ENCODE measurements at places on chromosomes 2 and 18. TPM values are rescaled to one million over a fixed set of nuclear protein-coding genes. Genes with fewer than 3 reads are reported as not detected.

ARHGEF4 gene
- total RNA-seq = 13.3 TPM

- no peak for DNase-seq
Observed at GRCh38 chr2:32735348-32735747, 107.5 kb downstream of the TTC27 start.

SUCLG1 gene
- total RNA-seq = 36.9 TPM

CDH2 gene
- total RNA-seq = 53.8 TPM

- DNase-seq = no peak
Observed at GRCh38 chr18:23227726-23228070, 92.4 kb downstream of the CABLES1 start.
